ENCODE measurements at places on chromosomes 3 and 15.

DNA sequence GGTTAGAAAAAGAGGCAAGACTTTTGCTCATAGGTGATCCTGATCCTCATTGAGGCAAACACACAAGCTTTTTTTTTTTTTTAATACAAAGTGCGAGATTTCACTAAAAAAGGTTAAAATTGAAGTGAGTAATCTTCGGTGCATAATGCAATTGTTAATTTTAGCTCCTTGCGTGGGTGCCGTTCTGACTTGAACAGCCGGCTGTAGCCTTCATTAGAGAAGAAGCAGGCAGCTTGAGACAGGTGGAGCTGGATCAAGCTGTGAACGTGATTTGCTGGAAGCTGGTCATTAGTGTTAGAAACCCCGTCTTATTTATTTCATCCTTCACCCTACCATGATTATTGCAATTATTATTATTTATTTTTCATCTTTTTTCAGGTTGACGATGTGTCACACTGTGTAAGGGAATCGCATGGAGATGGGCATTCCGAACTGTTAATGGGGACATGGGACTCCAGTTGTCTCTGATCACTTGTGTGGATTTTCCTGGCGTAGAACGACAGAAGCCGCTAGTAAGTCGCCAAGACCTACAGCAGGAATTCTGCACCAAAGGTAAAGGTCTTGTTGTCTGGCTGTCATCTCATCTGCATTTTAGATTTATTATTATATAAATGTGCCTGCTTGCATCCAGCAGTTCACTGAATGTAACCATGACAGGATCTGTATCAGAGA, 40.2 kb downstream of the ARPP21 start:
- DNase-seq: no peak

DNA sequence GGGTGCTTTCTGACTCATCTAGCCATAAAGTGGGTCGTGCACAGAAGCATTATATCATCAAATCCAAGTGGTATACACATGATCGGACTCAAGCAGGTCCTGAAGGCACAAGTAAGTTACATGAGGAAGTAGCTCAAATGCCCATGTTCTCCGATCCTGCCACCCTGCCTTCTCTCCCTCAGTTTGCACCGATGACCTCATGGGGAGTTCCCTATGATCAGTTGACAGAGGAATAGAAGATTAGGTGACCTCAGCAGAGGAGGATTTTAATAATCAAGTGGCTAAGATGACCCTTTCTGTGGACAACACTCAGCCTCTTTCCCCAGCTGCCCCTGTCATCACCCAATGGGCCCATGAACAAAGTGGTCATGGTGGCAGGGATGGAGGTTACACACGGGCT, 149.5 kb downstream of the TBC1D5 start:
- DNase-seq: no peak

GRCh38 chr15:37794947-37795346, 139.5 kb upstream of the TMCO5A start:
- no peak for DNase-seq

DNA sequence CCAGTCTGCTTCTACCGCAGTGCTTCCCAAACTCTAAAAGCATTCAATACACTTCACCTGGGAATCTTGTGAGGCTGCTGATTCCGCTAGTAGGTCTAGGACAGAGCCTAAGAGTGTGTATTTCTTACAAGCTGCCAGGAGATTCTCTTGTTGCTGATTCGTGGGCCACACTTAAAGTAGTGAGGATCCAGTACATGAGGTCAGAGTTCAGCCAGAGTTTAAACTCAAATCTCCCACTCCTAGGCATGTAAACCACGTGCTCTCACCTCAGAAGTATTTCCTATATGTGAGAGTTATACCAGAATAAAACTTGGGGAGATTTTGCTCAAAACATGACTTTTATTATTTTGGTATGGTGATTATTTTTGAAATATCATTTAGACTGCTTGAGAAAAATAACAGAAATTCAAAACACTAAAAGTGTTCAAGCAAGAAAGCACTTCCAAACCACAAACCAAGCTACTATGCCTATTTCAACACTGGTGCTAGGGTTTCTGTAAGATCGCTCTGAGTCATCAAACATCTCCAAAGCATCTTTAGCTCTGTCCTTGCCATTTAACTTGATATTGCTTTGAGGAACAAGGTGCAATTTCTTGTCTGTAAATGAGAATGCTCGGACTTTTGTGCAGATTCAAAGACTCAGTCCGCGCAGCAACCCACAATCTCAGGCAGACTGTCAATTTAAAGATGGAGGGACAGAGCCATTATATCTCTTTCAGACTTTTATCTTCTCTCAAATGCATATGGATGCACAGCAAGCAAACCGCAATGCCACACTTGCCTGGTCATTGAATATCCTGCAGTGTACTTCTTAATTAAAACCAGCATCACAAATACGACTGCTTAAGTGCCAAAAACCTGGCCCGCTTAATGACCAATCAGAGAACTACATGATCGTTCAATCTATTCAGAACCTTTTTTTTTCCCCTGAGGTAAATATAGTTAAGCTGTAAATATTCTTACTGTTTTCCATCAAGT, 59.8 kb downstream of the AGTR1 start:
- DNase-seq: peak; percentile 65

DNA sequence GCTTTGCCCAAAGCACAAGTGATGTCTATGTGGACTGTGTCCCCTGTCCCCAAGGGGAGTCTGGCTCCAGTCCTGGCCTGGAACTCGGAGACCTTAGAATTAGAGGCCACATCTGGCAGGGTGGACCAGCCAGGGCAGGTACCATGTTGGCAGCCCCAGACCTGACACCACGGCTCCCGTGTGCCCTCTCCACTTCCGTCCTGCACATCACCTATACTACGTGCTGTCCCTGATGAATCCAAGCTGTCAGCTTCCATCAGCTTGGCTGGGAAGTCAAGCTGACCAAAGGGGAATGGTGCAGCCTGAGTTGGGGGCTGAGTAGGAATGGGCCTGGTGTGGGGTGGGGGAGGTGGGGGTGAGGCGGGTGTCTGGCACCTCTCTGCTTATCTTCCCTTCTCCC, 15.3 kb downstream of the C15orf39 start:
- DNase-seq: no peak

GRCh38 chr3:44870375-44871061, 3.9 kb upstream of the TGM4 start:
- DNase-seq: no peak

DNA sequence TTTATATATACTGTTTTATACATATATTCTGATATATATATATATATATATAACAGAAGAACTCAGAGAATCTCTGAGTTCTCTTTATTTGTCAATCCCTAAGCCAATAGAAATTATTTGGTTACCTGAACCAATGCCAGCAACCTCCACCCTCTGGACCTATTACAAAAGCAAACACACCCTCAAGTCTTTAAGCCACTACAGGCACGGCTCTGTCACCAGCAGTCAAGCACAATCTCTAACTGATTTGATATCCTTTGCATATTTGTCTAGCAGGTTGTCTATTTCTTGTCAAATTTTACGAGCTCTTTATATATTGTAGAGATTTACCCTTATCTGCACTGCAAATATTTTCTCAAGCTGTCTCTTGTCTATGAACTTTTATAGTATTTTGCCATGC, 66.6 kb upstream of the TOPAZ1 start:
- no peak for DNase-seq

DNA sequence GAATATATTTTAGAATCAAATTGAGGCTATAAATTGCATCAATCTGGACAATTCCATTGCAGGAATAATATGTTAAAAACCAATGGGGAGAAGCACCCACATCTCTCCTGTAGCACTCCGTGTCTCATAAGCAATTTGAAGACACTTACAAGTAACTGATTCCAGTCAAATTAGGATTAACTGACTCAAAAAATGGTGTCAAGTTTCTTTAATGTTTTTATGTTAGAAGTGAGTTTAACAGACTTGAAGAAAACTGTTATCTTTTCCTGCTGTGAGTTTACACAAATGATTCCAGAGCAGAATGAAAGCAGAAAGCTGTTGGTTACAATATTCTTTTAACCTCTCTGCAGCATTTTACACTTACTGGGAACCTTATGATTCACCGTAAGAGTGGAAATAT, 23.2 kb downstream of the RLBP1 start:
- no peak for DNase-seq

GRCh38 chr3:5160321-5160720, 27.2 kb upstream of the EDEM1 start:
- DNase-seq: no peak

DNA sequence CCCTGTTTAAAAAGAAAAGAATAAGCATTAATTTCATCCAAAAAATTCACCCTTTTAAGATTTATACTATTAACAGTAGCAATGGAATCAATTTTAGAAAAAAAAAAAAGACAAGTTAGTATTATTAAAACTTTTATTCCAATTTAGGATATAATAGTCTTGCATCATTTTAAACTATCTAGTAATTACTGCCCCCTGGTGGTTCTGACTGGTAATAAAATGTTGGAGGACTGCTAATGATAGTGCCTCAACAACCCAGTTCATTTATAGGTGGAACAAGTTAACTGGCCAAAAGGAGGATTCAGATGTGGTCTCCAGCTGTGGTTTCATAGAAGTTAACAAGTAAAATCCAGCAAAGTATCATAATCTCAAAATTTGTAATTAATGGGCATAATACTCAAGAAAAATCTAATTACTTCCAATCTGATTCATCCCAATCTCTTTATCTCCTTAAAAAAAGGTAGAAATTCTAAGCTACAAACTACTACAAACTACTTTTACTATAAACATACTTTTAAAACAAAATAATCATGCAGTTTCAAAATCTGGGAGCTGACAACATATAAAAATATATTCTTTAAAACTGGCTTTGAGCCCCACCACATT, 30.7 kb upstream of the WDR49 start:
- DNase-seq: peak; percentile 31

GRCh38 chr3:173892547-173892946, 495.0 kb downstream of the NLGN1 start:
- DNase-seq: no peak

DNA sequence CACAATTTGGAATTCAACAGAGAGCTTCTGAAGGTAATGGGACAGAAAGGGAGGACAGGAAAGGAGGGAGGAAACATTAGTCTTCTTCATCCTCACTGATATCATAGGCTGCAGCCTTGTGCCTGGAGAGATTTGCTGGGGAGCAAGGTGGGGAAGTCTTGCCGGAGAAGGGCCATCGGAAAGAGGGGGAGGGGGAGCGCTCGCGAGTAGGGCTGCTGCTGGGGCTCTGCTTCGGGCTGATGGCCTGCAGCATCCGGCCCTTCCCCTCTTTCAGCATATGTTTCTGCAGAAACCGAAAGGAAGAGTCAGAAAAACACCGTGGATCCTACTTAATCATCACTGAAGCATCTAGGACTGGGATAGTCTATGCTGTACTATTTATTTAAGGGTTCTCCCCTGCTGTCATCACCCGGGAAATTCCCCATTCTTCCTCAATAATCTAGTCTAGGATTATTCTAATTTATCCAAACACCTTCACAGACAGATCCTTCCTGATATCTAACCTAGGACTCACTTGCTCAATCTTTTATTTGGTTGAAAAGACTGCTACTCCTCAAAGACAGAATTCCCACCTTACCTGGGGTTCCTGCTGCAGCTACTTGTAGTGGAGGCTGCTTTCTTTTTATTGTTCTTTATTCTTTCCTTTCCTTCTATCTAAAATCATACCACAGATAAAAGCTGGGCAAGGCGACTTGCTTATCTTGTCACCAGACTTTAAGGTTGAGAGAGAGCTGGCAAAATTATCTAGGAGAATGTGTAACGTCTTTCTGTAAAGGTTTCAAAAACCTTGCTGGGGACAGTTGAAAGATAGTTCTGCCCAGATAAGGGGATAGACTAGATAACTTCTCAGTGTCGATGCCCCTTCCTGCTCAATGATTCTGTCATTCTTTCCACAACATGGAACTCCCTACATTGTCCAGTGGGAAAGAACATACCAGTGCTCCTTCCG, 22.6 kb downstream of the SLC51A start:
- DNase-seq: no peak

GRCh38 chr3:74661672-74662071, 47.2 kb upstream of the CNTN3 start:
- DNase-seq: no peak

DNA sequence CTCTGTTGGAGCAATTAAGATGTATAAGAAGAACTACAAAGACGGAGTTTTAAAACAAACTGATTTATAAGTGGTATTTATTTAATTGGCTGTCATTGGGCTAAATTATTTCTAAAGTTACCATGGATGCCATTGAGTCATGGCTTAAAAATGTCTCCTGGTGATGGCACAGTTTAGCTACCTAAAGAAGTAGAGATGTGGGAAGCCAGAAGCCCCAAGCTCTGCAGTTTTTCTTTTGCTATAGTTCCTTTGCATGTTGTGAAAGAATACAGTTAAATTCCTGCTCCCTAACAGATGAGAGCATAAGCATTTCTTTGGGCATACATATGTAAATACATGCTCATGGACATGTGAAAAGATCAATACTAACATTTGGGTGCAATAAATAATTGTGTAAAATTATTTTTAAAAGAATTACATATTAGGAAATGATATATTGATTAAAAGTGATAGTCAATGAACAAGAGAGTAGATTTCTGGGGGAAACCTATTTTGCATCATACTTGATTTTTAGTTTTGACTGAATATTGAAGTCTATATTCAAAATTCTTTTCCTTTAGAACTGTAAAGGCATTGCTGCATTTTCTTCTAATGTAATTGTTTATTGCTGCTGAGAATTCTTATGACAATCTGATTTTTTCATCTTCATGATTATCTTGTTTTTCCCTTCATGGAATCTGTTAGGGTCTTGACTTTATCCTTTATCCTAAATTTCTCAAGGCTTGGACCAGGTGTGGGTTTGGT, 2.1 kb downstream of the OPA1 start:
- no peak for DNase-seq

DNA sequence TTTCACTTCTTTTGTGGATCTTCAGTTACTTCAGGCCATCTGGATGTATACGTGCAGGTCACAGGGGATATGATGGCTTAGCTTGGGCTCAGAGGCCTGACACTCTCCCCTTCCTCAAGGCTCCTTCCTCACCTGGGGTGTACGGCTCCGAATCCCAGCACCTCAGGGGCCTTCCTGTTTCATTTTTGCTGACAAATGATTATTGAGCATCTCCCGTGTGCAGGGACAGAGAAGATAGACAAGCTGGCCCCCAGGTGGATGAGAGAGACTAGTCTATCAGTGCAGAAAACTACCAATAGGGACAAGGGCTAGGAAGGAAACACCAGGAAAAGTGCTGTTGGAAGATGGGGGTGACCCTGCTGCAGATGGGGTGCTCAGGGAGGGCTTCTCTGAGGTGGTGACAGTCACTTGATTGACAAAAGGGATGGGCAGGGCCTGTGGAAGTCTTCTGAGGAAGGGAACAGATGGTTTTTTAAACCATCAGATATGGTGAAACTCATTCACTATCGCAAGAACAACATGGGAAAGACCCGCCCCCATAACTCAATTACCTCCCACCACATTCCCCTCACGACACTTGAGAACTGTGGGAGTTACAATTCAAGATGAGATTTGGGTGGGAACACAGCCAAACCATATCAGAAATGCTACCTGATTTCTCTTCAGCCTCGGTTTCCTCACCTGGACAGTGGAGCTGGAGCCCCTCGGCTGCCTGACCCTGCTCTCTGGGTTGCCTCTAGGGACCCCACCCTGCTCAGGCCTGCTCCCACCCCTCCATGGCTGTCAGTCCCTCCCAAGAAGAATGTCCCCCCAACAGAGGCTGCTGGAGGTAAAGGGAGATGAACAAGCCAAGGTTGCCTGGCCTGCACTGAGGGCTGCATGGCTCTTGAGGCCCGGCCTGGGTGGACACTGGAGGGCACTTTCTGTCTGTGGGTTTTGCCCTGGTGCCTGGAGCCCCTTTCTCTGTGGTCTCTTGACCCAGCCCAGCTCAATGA, 37.2 kb upstream of the ACAD9 start:
- no peak for DNase-seq

GRCh38 chr3:158098834-158099424, 7.3 kb downstream of the SHOX2 start:
- DNase-seq: no peak

- DNase-seq: no peak
These were observed 372.4 kb upstream of the CADM2 start for GRCh38 chr3:84586427-84586826.
